ENCODE measurements at places on chromosomes 2 and 18.

DNA sequence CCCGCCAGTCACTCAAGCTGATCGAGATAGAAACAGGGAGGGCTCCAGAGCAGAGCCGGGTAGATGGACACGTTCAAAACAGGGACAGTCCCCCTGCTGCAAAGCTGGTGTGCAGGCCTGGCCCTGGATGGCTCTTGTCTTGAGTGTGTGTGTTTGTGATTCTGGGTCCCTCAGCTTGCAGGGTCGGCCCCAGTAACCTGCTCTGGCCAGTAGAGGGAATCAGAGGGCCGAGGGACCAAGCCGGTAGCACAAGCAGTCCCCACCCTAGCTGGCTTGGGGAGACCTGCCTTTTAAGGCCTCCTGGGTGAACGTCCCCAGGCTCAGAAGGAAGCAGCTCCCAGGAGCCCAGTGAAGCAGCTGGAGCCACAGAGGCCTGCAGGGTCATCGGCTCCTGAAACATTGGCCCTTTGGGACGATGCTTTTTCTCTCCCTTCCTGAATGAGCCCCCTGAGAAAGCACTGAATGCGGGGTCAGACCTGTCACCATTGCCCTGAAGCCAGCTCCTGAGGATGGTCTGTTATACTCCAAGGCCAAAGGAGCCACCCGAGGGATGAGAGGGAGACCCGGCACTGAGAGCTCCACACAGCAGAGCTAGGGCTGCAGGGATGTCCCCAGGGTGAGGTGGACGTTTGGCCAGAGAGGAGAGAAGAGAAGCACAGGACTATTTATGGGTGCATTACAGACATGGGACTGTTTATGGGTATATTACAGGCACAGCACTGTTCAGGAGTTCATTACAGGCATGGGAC is 15.4 kb upstream of the MLPH start:
- DNase-seq, result peak; percentile 32

DNA sequence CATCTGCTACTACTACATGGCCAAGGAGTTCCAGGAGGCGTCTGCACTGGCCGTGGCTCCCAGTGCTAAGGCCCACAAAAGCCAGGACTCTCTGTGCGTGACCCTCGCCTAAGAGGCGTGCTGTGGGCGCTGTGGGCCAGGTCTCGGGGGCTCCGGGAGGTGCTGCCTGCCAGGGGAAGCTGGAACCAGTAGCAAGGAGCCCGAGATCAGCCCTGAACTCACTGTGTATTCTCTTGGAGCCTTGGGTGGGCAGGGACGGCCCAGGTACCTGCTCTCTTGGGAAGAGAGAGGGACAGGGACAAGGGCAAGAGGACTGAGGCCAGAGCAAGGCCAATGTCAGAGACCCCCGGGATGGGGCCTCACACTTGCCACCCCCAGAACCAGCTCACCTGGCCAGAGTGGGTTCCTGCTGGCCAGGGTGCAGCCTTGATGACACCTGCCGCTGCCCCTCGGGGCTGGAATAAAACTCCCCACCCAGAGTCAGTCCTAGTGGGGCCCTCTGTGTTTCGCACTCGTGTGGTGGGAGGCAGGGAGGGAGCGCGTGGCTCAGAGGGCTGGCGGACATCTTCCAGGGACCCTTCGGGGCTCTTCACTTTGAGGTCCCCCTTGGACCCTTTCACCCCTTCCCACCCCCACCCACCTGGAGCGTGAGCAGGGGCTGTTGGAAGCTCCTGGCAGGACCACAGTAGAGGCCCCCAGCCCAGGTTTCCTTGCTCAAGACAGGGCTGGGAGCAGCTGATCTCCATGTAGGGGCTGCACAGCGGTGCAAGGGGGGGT is 5.7 kb downstream of the GPR35 start:
- no peak for DNase-seq

- no peak for DNase-seq
These were observed 109.0 kb upstream of the MSH2 start for GRCh38 chr2:47293976-47294375.

GRCh38 chr2:217790195-217790594 is 212.6 kb downstream of the TNS1 start:
- no peak for DNase-seq

- no peak for DNase-seq
These were observed 280.6 kb downstream of the ZNF407 start for GRCh38 chr18:74878267-74878666.

GRCh38 chr18:22063102-22063501 is 106.3 kb upstream of the GATA6 start:
- no peak for DNase-seq

DNA sequence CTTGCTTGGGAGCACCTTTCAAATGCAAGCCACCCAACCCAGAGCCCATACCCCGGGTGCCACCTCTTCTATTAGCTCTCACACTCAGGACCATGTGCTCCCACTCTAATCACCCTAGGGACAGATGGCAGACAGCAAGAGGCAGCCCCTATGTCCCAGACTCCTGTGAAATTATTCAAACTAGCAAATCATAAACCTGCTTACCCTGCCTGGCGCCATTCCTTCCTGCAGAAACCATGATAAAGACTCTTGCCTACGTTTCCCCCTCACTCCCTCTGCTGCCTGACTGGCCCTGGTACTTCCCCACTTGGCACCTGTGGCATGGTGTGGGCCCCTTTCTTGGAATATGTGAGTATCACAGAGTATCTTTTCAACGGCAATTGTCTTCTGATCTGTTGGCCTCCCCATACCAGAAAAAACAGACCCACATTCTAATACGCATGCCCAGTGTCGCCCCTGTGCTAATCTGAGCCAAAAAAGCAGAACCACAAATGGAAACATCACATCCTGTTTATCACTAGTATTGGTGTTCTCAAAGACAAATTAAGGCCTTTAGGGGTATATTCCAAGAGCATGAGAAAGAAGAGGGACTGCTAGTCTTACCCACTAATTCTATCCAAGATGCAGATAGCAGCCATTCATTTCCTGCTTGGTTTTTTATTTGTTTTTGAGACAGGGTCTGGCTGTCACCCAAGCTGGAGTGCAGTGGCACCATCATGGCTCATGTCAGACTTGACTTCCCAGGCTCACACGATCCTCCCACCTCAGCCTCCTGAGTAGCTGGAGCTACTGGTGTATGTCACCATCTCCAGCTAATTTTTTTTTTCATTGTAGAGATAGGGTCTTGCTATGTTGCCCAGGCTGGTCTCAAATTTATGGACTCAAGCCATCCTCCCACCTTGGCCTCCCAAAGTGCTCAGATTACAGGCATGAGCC is 44.1 kb upstream of the TTC39C start:
- peak; percentile 68 for DNase-seq

- no peak for DNase-seq
These were observed 155.9 kb downstream of the FMNL2 start for GRCh38 chr2:152490686-152491455.

GRCh38 chr18:76368976-76369375 is 126.1 kb downstream of the ZNF516 start:
- no peak for DNase-seq

GRCh38 chr2:190093793-190094192 is 31.3 kb upstream of the MSTN start:
- no peak for DNase-seq

DNA sequence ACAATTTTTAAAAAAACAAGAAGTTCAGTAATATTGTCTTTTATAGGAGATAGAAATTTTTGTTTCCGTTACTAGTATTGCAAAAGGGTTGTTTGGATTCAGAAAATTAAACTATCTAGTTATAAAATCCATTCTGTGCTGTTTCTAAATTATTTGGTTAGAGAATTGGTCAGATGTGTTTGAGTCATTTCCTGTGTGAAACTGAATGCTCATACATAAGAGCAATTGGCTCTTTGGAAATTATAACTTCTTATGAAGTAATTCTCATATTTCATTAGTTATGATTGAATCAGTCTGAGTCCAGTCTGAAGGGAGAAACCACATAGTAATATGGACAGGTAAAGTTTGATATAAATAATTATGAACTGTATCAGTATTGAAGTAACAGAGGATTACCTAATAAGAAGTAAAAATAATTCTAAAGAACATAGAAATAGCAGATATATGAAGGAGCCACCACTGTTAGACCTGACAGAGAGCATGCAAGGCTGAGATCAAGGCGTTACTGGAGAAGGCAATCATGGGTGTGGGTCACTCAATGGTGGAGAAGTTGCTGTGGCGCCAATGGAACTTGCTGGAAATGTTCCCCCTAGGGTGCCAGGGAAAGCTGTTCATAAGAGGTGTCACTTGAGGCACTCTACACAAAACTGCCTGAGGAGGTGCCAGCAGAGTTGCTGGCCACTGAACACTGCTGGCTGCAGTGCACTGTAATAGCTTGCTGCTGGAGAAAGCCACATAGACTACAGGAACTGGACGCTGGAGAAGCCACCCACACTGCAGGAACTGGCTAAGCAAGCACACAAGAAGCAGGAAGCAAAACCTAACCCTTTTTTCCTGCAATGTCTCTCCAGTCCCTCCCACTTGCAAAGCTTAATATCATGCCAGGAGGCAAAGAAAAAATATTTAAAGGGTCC is 18.0 kb upstream of the FAP start:
- DNase-seq, result no peak

- DNase-seq, result no peak
These were observed 108.1 kb upstream of the SIX3 start for GRCh38 chr2:44833171-44834069.

- peak; percentile 31 for DNase-seq
These were observed 796 bp downstream of the SPIRE1 start for GRCh38 chr18:12656938-12657683.

GRCh38 chr2:134416018-134416417 is 162.1 kb downstream of the MGAT5 start:
- no peak for DNase-seq

- no peak for DNase-seq
These were observed 9.4 kb downstream of the C2orf42 start for GRCh38 chr2:70181363-70181956.

DNA sequence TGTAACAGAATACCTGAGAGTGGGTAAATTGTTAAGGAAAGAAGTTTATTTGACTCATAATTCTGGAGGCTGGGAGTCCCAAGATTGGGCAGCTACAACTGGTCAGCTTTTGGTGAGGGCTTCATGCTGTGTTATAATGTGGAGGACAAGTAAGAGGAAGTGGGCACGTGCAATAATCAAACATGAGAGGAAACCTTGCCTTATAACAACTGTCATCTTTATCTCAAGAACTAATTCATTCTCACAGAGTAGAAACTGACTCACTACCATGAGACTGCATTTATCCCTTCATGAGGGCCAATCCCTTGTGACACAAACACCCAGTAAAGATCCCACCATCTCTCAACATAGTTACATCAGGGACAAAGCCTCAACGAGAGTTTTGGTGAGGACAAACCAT is 318.1 kb upstream of the NT5C1B start:
- DNase-seq, result no peak

- no peak for DNase-seq
These were observed 5.0 kb downstream of the COLEC12 start for GRCh38 chr18:495452-495851.

DNA sequence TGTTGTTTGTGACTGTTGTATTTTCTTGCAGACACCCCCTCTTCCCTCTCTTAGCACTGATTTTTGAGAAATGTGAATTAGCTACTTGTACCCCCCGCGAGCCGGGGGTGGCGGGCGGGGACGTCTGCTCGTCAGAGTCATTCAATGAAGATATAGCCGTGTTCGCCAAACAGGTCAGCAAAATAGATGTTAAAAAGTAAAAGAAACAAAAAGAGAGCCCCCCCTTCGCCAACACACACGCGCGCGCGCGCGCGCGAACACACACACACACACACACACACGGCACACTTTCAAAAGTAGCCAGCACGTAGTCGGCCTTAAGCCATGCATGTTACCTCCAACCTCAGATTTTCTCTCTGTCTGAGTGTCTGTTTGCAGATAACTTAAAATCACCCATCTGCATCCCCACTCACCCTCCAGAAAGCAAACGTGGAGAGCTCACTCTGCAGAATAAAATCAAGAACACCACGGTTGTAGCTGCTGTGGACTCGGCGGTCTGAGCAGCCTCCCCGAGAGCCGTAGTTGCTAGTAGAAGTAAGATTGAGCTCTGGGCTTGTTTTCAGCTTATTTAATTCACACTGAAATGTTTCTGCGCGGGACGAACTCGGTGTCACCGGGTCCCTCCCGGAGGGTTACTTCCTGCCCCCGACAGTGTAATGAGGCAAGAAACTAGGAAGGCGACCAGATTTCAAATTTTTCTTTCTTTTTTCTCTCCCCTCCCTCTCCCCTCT is 5.1 kb downstream of the MEIS1 start:
- no peak for DNase-seq

- DNase-seq, result no peak
These were observed 13.6 kb downstream of the UPP2 start for GRCh38 chr2:158115202-158115767.

GRCh38 chr18:62954366-62954765 is 239.0 kb downstream of the PHLPP1 start:
- DNase-seq, result no peak

DNA sequence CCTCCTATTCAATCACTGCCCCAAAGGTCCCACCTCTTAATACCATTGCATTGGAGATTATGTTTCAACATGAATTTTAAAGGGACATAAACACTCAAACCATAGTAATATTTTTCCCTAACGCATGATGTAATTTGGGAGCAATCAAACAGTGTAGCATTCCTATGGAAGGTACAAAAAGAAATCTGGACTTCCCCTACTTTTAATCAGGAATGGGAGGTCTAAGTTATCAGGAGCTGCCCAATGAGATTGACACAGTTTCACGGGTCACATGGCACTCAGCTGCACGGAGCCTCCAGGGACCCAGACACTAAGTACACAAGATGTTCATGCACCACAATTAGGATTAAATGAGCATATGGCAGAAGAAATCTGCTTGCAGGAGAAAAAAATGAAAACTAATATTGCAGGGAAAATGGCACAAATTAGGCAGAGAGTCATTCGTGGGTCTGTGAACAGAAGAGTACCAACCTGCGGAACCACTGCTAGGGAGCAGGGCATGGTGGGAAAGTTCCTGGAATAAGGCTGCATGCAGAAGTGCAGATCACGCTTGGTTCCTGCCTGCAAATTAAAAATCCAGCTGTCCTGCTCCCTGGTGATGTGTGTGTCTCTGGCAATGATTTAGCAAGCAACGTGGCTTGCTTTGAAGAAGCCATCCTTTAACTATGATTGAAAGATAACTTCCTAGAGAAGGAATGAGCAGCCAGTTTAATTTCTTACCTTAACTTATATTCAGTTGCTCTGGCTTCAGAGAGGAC is 326.6 kb upstream of the ID2 start:
- no peak for DNase-seq

DNA sequence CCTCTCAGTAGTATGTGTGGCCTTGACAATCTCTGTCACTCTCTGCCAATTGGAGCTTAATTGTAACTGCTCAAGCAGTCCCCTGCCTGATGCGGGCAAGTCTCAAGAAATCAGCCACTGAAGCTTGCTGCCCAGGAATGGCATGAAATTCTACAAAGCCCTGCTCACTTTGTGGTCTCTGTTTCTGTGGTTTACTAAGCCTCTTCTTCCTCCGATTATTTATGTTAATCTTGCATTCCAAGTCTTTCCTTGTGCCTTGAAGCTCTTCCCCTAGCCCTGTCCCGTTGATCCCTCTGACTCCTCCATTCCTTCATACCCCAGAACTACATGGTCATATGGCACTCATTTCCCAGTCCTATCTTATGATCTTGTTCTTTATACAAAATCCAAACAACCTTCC is 489.3 kb upstream of the CHST9 start:
- no peak for DNase-seq

Measured in activated naive CD4-positive, alpha-beta T cell treated with Interleukin-2 at 50 U/mL for 16 hours (primary cell).